CD4-positive, alpha-beta T cell treated with Interleukin-17A for 4 hours (primary cell): ENCODE measurements at places on chromosomes 4 and X.

GRCh38 chrX:10031746-10032145 is 64.6 kb downstream of the CLDN34 start:
- no peak for DNase-seq

- DNase-seq: no peak
Measured at GRCh38 chr4:165379678-165380064, 863 bp downstream of the CPE start.

DNA sequence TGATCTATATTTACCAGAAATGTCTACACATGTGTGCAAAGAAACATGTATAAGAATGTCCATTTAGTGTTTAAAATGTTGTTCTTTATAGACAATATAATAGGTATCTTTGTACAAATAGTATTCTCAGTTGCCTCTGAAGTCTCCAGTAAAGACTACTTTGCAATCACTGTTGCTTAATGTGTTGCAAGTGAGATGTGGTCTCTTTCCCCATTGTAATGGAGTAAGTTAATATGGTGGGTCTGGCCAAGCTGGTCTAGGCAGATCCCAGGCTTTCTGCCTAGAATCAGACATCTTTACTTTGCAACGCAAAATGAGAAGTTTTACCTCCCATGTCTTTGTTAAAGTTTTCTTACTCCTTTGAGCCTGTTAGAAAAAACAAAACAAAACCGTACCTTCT is 144.8 kb downstream of the GABRA3 start:
- DNase-seq: no peak

- DNase-seq: no peak
Measured at GRCh38 chr4:173057442-173057841, 111.2 kb upstream of the GALNT7 start.

GRCh38 chr4:159023741-159024140 is 79.1 kb upstream of the RAPGEF2 start:
- DNase-seq: no peak

DNA sequence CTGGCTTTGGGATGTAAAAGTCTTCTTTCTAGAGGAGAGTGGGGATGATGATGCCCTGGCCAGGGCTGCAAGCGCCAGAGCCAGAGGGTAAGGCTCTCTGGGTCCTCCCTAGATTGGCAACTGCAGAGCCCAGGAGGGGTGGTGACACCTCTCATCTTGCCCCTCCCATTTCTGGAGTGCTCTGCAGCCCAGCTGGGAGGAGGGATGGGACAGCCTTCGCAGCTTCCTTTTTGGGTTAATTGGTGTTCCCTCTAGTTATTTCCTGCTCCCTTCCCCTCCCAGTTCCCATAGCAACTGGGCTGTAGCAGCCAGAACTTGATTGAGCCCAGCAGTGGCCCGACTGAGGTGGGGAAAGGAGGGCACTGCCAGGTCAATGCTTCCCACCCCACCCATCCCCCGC is 19.2 kb downstream of the NALF2 start:
- no peak for DNase-seq

DNA sequence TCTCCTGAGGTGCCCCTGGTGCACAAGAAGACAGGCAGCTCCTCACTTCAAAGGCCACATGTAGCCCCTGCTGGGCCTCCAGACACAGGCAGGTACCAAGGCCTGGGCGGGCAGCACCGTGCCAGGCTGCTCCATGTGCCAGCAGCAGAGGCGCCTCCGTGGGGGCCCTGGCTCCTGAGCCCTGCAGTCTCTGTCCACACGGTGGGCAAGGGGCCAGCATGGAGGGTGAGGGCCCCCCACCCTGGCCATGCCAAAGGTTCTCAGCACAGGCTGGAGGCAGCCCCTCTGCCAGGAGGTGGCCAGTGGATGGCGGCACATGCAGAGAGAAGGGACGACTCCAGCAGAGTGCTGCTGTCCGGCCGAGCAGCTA is 72.6 kb downstream of the FAM53A start:
- DNase-seq: no peak

DNA sequence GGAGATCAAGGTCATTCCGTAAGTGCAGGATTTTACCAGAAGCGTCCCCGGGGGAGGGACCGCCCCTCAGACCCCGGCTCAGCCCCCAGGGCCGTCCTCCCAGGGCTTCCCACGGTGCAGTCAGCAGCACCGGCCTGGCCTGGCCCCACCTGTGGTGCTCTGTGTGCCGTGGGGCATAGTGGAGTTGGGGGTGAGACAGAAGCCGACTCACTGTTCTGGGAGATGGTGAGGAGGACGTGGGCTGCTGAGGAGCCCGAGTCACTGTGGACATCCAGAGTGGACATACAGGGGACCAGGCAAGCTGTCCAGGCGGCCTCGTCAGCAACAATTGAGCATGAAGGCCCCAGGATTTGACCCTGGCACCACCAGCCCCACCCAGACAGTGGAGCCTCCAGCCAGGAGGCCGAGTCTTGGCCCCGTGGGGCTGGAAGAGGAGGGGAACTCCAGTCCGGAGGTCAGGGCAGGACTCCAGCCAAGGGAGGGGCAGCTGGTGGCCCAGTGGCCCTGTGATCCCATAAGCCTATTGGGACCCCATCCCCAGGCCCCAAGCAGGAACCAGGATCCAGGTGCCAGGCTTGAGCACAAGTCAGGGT is 19.1 kb downstream of the ATP5ME start:
- no peak for DNase-seq

DNA sequence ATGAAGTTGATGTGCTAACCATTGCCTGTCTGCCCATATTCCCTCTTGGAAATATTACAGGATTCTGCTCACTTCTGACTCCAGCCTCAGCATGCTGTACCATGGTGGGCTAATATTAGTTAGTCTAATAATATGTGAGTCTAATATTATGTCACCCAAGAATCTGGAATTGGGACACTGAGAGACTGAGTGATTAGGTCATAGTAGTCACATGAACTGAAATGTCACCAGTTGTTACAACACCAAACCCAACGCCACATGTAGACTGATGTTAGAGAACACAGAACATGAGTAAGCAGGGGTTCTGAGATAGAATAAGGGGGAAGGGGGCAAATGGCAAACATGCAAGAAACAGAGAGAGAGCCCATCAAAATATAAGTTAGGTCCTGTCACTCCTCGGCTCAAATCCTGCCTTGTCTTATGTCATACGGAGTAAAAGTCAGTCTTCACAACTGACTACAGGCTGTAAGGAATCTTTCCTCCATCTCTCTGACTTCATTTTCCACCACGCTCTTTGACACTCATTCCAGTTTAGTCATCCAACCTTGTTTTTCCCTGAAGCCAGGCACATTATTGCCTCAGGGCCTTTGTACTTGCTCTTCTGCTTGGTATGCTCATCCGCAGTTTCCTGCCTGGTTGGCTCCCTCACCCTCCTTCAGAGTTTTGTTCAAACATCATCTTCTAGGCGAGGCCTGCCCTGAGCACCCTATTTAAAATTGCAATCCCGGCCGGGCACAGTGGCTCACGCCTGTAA is 9.6 kb upstream of the SLAIN2 start:
- DNase-seq: no peak

GRCh38 chr4:97867557-97868091 is 275.7 kb downstream of the STPG2 start:
- DNase-seq: no peak
